Neural crest cell (in vitro differentiated cells): ENCODE measurements at places on chromosomes 4 and X.
A peak's percentile ranks its signal among the peaks of the same experiment; 100 is the strongest.

- DNase-seq = no peak
These were observed 45.5 kb upstream of the PROM1 start for GRCh38 chr4:16129336-16129735.

DNA sequence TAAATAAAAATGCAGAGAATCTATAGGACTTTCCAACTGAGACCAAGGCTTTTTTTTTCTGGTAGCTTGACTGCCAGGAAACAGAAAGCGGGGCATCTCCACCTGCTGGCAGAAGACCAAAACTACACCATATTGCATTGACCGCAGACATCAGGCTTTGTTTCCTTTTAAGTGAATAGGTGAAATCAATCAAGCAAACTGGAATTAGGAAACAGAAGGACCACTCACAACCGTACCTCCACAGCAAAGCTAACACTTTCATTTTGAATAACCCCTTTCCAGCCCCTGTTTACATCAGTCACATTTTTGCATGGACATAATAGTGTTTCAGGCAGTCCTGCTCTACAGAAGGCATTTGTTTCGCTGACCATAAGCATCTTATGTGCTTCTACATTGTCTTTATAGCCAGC, 218.2 kb downstream of the IDS start:
- peak; percentile 43 for DNase-seq

DNA sequence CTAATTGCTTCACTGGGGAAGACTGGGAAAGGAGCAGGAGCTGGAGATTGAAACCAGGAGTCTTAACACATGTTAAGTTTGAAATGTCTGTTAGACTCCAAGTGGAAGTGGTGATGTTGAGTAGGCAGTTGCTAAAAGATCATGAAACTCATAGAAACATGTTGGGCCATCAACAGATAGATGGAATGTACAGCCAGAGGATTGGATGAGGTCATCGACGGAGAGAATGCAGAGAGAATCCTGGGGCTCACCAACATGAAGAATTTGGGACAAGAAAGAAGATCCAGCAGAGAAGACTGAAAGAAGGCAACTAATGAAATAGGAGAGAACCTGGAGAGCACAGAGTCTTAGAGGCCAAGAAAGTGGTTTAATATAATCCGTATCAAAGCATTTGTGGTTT, 19.4 kb upstream of the TSPAN5 start:
- no peak for DNase-seq

DNA sequence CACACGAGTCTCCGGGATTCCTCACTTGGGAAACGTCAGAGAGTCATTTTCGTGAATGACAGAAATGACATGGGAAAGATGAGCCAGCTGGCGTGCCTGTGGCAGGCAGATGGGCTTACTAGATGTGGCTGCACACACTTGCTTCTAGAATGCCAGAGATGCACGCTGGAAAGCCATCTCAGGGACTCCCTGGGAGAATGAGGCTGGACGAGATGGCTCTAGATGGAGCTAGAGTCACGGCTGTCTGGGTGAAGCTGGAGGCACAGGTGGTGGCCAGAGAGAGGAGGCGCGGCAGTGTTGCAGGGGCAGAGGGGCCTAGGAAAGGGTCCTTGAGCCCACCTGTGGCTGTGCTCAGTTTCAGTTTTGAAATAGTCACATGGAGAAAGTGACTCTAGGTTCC, 26.0 kb downstream of the TKTL1 start:
- no peak for DNase-seq

DNA sequence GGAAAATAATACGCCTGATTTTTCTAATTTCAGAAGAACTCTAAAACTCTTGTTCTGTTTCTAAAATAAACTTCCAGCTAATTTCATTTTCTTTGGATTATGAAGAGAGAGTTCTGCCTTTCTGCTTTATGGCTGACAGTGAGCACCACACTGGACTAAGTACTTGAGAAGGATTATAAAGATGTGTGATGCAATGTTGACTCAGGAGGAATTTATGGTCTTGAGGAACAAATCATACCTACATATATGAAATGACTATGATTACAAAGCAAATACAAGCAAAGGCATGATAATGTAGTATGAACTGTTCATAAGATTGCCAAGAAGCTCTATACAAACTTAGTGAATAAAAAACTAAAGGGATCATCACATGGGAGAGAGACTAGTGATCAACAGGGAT, 13.0 kb upstream of the SLC25A5 start:
- DNase-seq = no peak

GRCh38 chr4:87392183-87392582, 1.2 kb upstream of the HSD17B11 start:
- no peak for DNase-seq

DNA sequence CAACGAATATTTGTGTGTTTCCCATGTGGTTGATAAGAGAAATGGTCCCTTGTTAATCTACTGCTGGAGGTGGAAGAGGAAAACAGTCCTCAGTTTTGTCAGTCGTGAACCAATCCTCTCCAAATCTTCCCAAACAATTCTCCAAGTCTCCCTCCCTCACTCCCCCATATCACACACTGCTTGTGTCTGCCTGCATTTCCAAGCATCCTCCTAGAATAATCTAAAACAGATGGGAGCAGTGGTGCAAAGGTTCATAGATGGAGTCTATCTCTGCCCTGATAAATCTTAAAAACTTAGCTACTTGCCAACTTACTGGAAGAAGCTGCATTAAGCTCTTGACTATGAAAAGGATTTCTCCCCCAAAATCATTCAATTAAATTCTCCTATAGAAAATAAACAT, 43.7 kb upstream of the SH3KBP1 start:
- no peak for DNase-seq

DNA sequence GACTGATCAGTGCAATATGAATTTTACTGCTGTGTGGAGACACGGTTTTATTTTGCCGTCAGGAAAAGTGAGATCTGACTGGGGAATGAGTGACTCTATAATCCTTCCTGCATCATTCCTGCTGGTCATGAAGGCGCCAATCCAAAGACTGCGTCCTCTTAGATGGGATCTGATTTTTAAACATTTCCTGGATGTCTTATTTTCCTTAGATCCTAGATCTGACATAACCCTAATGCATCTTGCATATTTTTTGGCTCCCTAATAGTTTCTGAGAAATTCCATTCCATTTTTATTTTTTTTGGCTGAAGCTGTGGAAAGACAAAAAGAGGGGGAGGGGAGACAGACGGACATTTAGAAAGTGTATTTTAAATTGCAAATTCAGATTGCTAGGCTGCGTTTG, 454.9 kb upstream of the FAT1 start:
- no peak for DNase-seq

DNA sequence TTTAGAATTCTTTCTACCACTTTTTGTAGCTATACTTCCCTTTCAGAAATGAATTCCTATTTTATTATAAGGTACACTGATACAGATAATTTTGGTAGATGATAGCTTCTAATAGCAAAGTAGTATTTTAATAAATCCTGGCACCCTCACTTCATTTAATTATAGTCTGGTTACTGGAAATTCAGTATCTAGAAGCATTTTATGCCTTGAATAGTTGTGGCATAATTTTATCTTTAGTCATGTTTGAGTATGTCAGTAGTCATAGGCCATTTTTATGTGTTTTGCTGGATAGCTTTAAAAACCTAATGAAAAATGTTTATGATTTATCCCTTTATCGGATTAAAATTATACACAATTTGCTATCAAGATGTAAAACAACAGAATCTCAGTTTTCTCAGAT, 92.3 kb downstream of the DIAPH2 start:
- DNase-seq = no peak

DNA sequence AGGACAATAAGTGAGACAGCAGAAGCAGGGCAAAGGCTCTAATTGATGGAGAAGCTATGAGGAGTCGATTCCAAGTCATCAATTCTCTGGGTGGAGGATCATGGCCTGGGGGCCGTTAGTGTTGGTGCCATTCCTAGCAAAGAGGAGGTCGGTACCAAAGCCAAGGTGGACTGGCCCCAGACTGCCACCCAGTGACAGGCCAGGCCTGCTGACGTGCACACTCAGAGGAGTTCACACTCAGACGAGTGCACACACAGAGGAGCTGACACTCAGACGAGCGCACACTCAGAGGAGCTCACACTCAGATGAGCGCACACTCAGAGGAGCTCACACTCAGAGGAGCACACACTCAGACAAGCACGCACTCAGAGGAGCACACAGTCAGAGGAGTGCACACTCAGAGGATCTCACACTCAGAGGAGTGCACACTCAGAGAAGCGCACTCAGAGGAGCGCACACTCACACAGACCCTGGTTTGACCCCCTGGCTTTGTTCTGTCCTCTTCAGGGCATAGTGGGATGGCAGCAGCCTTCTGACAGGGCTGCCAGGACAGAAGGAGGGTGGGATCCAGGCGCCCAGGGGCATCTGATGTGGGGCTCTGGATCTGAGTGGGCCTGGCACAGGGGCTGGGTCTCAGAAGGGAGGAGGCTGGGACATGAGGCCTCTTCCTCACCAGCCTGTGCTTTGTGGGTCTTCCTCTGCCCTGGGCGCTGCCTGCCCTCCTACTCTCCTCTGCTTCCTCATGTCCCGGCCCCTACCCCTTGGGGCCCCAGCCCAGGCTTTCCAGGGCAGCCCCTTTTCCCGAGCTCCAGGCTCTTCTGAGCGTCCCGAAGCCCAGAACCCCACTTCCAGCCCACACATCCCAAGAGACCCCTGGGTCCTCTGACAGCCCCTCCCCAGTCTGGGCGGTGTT, 41.7 kb upstream of the NKX1-1 start:
- no peak for DNase-seq

DNA sequence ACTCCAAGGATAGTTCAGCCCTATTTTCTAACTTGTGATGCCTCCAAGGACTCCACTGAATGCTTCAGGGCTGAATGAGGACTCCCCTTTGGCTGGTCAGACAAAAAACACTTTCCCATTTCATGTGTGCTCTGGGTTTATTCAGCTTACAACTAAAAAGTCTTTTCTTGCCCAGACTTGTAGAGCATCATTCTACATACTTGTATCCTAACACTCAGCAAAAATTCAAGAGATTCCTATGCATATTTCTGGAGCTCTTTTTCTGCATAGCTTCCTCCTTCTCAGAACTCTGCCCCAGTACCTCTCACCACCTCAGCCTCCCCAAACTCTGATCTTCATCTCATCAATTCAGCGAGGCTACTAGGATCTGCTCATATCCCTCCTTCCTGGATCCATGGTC, 22.2 kb upstream of the KLF3 start:
- no peak for DNase-seq

DNA sequence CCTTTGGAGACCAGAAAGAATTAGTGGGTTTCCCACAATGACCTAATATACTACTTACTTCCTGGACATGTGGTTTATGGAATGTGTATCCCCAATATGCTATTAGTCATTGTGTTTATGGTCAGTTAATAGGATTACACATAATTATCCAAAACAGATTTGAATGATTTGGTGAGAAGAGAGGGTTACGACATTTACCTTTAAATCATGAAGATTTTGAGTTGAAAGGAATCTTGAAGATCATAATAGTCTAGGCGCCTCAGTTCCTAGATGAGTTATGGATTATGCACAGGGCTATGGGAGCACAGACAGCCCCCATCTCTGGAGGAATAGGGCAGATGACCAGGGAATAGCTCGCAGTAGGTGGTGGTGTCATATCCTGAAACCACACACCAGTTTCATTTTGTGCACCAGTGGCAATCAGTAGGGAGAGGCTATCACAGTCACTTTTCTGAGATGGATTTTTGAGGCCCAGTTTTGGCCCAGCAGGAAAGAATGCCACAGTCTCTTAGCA, 61.3 kb downstream of the SEPTIN11 start:
- no peak for DNase-seq

DNA sequence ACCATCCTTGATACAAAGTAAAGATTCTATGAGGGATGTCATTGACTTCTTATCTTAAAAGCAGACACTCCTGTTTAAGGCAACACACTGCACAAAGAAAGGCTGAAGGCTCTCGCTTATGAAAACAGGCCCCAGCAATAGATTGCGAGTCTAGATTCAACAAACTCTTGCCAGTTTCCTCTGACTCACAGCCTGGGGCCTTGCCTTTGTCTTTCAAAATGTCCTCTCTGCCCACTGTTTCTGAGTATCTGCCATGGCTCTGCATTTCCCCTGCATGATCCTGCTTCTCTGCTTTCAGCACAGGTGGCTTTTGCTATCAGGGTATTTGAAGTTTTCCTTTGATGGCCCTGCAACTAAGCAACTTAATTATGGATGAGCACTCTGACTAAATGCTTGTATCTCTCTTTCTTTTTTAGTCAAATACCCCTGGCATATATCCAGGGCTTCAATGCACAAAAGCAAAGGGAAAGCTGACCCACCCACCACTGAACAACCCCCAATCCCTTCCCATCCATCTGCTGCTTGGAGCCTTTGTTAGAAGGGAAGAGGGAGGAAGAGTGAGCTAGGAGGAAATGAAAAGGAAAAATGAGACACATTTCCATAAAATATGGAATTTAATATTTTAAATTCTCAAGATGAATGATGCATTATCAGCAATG, 32.2 kb downstream of the NDP start:
- DNase-seq = no peak

GRCh38 chr4:128307123-128307571, 19.5 kb upstream of the PGRMC2 start:
- DNase-seq = no peak

- no peak for DNase-seq
These were observed 82.4 kb upstream of the CLCN4 start for GRCh38 chrX:10074241-10074941.

GRCh38 chr4:30776921-30777415, 56.8 kb downstream of the PCDH7 start:
- no peak for DNase-seq

- no peak for DNase-seq
These were observed 15.4 kb upstream of the OCIAD1 start for GRCh38 chr4:48815483-48815882.

DNA sequence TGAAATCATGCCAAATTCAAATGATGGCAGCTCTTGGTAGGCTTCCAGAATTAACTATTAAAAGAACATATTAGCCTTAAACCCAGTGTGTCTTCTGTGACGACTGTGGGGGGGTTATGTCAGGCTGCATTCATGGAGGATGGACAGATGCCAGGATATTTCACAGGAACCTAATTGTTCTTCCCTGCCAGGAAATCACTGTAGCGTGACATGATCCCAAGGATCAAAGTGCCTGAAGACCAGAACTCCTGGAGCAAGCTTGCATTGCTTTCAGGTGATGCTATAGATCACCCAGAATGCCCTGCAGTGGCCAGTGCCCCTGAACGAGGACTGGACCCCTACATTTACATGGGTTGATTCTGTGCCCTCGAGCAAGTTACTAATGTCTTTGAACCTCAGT, 1093.0 kb upstream of the TENM3 start:
- DNase-seq = no peak

- no peak for DNase-seq
These were observed 50.3 kb upstream of the ENPP6 start for GRCh38 chr4:184267673-184268583.

DNA sequence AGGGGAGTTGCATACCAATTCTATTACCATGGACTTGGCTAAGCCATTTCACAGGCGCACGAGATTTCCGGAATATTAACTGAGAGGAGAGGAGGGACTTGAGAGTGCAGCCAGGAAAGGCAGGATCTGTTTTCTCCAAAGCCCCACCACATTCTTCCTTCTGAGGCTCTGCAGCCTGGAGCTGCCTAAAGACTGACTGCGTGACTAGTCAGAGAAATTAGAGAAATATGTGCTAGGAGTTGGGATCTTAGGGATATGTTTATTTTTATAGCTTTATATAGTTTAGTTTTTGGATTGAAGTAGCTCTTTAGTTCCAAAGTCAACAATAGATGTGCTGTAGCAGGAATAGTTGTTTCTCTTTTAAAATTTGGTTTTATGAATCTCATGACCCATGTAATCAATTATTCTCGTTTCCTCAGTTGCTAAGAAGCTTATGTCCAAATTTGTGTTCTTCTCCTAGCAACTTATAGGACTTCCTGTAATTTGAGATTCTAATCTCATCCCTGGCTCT, 300.1 kb upstream of the DDX53 start:
- no peak for DNase-seq

- no peak for DNase-seq
These were observed 42.9 kb downstream of the KIAA0232 start for GRCh38 chr4:6825403-6825802.

- no peak for DNase-seq
These were observed 50.3 kb upstream of the OTUD4 start for GRCh38 chr4:145230726-145231125.
